Muscle of back (tissue), 13 donors: ENCODE measurements at places on chromosomes 5 and 9. TPM values are rescaled to one million over a fixed set of nuclear protein-coding genes. Genes with fewer than 3 reads are reported as not detected.

Gene MARVELD2
- 0.23 TPM for polyA plus RNA-seq

DNA sequence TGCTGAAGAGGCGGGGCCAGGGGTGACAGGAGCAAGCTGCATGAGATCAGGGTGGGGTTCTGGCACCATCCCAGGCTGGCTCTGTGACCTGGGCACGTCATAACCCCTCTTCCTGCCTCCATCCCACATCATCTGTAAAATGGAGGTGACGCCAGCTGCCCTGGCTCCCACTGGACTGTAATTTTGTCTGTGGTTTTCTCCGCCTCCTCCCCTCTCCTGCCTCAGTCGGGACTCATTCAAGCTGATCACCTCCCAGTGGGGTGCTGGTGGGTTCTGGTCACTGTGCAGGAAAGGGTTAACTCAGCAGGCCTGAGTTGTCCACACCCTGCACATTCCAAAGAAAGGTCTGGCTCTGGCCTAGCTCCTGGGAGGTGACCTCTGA is 128.2 kb downstream of the RXRA start:
- no peak for DNase-seq

DNA sequence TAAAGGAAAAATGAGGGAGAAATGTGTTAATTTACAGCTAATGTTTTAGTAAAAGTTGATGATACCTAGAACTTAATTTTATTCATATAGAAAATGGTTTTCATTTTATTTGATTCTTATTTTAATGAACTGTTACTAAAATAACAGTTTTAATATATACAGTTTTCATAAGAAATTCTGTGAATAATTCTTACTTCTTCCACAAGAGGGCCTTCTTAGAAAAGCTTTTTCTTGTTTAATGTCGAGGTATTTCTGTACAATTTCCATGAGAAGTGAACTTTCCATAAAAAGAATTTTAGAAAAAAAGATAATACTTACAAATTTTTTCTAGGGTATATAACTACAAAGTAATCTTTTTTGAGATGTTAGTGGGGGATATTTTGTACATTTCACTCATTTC is 73.9 kb downstream of the KLF9 start:
- peak; percentile 25 for DNase-seq

DNA sequence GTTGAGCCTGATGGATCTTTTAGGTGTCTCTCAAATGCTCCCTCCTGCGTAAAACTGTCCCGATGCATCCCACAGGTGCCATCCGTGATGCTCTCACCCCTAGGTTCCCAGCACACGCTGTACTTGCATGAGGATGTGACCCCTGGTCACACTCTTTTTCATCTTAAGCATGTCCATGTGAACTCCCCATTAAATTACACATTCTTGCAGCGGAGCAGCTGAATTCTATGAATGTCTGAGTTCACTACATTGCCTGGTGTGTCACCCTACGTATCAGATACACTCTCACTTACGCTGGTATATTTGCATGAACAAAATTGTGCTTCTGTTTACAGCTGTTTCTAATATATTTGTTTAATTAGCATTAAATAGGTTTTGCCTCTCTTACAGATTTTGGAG is 105.3 kb upstream of the RETREG1 start:
- no peak for DNase-seq

- DNase-seq, result no peak
Measured at GRCh38 chr9:33480976-33481375, 7.3 kb upstream of the NOL6 start.

Gene ADAMTS19
- 15.1 TPM for polyA plus RNA-seq

- DNase-seq, result no peak
Measured at GRCh38 chr9:36985061-36985768, 48.9 kb downstream of the PAX5 start.

GRCh38 chr9:129280236-129280622 is 102.2 kb upstream of the IER5L start:
- no peak for DNase-seq

DNA sequence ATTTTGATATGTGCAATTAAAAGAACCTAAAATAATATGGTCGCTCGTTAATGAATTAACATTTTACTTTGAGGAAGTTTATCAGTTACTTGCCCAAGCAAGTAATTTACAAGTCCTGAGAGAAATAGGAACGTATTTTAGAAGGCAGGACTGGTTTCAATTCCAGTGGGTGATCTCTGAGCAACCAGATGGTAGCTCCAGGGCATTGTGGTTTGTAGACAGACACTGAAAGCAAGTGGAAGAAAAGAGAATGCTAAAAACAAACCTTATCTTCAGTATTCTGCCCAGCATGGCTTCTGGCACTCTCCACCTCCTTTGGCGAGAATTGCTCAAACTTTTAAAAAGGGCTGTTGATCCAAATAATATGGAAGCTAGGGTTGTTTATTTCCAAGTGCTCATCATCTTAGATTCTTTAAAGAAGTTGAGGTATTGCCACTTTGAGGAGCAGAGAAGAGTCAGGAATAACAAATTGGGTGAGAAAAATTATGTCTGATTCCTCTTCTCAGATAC is 31.8 kb upstream of the ERAP2 start:
- no peak for DNase-seq

Gene MTAP
- 20.4 TPM for polyA plus RNA-seq

DNA sequence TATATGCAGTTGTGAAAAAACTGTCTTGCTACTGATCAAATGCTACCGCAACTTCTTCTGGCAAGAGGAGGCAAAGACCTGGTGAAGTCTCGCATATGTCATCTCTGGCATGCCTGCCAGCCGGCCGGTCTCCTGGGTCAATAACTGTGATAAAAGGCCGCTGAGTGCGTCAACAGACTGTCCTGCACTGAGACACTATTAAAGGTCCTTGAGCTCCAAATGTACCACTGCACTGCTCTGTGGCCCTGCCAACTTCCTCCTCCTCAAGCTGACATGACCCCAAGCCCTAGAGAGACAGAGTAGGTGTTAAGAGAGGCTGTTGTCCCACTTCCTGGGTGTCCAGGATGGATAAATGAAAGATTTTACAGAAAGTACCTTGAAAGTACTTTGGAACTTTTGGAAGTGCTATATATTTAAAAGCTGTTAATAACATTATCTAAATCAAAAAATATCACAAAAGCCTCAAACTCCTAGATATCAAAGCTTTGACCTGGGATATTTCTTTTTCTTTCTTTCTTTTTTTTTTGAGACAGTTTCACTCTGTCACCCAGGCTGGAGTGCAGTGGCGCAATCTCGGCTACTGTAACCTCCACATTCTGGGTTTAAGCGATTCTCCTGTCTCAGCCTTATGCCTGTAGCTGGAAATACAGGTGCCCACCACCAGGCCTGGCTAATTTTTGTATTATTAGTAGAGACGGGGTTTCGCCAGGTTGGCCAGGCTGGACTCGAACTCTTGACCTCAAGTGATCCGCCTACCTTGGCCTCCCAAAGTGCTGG is 31.5 kb downstream of the RAPGEF1 start:
- DNase-seq, result no peak

DNA sequence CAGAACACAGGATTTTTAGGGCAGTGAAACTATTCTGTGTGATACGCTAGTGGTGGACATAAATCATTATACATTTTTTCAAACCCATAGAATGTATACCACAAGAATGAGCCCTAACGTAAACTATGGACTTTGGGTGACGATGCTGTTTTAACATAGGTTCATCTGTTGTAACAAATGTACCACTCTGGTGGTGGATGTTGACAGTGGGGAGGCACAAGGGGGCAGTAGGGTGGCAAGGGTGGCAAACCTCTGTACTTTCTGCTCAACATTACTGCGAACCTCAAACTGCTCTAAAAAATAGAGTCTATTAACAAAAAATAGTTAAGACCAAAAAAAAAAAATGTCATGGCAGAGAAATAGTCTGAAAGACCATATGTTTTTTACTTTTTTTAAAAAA is 9.1 kb upstream of the MVB12B start:
- DNase-seq, result no peak

- no peak for DNase-seq
Measured at GRCh38 chr9:91202736-91203283, 158.9 kb downstream of the AUH start.

DNA sequence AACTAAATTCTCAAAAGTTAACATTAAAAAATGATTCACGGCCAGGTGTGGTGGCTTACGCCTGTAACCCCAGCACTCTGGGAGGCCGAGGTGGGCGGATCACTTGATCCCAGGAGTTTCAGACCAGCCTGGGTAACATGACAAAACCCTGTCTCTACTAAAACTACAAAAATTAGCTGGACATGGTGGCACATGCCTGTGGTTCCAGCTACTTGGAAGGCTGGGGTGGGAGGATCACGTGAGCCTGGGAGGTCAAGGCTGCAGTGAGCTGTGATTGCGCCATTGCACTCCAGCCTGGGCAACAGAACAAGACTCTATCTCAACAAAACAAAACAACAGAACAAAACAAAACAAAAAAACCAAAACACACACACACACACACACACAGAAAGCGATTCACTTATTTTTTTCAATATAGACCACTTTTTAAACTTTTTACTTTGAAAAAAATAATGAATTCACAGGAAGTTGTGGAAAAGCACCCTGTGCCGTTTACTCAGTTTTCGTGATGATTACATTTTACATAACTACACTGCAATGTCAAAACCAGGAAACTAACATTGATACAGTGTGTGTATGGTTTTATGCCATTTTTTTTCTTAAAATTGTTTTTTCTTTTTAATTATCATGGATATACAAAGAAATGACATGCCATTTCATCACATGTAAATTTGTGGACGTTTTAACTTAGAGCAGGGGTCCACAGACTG is 73.7 kb downstream of the TENT4A start:
- DNase-seq, result no peak

Gene TAF11L5
- polyA plus RNA-seq, result not detected

DNA sequence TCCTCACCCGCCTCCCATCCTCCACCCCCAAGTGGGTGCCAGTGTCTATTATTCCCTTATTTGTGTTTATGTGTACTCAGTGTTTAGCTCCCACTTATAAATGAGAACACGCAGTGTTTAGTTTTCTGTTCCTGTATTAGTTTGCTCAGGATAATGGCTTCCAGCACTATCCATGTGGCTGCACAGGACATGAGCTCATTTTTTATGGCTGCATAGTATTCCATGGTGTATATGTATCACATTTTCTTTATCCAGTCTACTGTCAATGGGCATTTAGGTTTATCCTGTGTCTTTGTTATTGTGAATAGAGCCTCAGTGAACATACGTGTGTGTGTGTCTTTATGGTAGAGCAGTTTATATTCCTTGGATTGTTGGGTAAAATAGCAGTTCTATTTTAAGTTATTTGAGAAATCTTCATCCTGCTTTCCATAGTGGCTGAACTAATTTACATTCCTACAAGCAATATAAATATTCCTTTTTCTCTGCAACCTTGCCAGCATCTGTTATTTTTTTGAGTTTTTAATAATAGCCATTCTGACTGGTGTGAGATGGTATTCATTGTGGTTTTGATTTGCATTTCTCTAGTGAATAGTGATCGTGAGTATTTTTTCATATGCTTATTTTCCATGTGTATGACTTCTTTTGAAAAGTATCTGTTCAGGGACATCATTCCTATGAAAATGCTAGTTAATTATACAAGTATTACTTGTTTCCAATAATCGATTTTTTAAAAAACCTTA is 164.0 kb upstream of the CCDC152 start:
- no peak for DNase-seq

Gene LRRC14B
- polyA plus RNA-seq, result 32.3 TPM

GRCh38 chr5:179287631-179288030 is 57.6 kb downstream of the ADAMTS2 start:
- DNase-seq, result no peak

DNA sequence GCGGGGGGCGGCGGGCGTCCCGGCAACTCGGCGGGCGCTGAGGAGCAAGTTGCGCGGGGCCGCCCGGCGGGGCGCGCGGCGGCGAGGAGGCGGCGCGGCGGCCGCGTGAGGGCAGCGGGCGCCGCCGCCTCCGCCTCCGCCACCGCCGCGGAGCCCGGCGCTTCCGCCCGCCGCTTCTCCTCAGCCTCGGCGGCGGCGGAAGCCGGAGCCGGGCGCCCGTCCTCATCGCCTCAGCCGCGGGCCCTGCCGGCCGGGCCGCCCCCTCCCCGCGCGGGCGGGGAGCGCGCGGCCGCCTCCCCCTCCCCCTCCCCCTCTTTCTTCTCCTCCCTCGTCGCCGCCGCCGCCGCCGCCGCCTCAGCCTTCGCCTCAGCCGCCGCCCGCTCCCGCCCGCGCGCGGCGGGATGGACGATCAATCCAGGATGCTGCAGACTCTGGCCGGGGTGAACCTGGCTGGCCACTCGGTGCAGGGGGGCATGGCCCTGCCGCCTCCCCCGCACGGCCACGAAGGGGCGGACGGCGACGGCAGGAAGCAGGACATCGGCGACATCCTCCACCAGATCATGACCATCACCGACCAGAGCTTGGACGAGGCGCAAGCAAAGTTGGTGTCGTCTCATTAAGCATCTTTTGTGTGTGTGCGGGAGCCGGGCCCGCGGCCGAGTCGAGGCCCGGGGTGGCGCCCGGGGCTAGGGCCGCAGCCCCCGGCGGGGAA is at the start of gene PBX3:
Gene PBX3, plus strand, starts transcription at position 321 of the 712 bp plus-strand sequence.
- peak; percentile 87 for DNase-seq

Gene PAEP
- polyA plus RNA-seq, result 0.32 TPM

GRCh38 chr9:107971241-107971640 is 481.7 kb upstream of the KLF4 start:
- DNase-seq, result no peak

Gene DOK3
- polyA plus RNA-seq, result 5.0 TPM

Gene PCDHGB3
- polyA plus RNA-seq, result 1.4 TPM

GRCh38 chr5:160342413-160342941 is 27.9 kb downstream of the C1QTNF2 start:
- no peak for DNase-seq

GRCh38 chr9:33415501-33416038 is 13.2 kb upstream of the AQP7 start:
- DNase-seq, result peak; percentile 43

GRCh38 chr5:9020996-9021395 is 524.9 kb downstream of the SEMA5A start:
- no peak for DNase-seq
